Activated CD4-positive, alpha-beta T cell treated with anti-CD3 and anti-CD28 coated beads for 48 hours (primary cell): ENCODE measurements at places on chromosomes 16 and 17.
A peak's percentile ranks its signal among the peaks of the same experiment; 100 is the strongest.

DNA sequence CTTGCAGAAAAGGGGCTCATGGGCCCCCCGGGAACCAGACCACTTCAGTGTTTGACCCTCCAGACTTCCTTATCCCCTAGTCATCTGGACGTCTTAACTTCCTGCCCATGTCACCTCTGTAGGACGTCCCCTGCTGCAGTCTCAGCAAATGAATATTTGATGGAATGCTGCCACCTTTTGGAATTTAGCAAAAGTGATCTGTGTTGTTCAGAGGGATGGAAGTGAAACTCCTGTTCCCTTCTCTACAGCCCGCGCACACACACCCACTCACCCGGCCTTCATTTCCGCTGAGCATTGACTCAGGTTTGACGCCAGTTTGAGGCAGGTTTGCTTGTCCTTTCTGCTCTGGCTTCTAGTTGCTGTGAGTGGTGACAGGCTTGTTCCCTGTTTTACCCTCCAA, 507.2 kb upstream of the EEF2KMT start:
- peak; percentile 18 for DNase-seq

- DNase-seq = no peak
These were observed 224.4 kb downstream of the PRKCA start for GRCh38 chr17:66526827-66527226.

DNA sequence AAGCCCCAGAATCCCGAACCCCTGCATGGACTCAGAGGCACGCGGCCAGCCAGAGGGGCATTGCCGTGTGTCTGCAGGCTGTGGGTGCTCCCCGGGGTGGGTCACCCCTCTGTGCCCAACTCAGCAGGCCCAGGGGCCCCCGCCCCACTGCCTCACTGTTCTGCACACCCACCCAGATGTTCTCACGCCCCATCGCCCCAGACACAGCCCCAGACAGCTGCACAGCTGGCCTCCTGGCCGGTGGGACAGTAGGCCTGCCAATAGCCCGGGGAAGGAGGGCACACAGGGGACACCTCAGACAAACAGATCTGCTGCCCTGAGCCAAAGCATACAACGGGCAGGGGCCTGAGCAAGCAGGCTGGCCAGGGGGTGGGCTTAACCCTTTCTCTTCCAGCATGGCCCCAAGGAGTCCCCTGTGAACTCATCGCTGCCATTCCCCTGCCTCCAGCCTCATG, 27.6 kb upstream of the NXPH3 start:
- DNase-seq = no peak

GRCh38 chr16:19854543-19854876, 30.1 kb downstream of the GPRC5B start:
- no peak for DNase-seq

- no peak for DNase-seq
These were observed 27.1 kb upstream of the GPRC5C start for GRCh38 chr17:74404789-74405188.
